Uterus (tissue), 4 donors: ENCODE measurements at places on chromosomes 7 and 10. TPM values are rescaled to one million over a fixed set of nuclear protein-coding genes. Genes with fewer than 3 reads are reported as not detected.
A peak's percentile ranks its signal among the peaks of the same experiment; 100 is the strongest.

- no peak for DNase-seq
These were observed 126.1 kb upstream of the PPP2R2D start for GRCh38 chr10:131774681-131775085.

CHST15 gene
- total RNA-seq = 21.2 TPM

GRCh38 chr7:151925446-151926335, 30.6 kb upstream of the GALNTL5 start:
- DNase-seq = no peak

TMEM184A gene
- 2.8 TPM for total RNA-seq

OPALIN gene
- not detected for total RNA-seq

- DNase-seq = peak; percentile 85
These were observed 72.5 kb downstream of the SYPL1 start for GRCh38 chr7:106039486-106040060.

GRCh38 chr7:146116521-146117222, at the start of gene CNTNAP2:
Gene CNTNAP2, plus strand, starts transcription at chr7:146116801. Its CDS starts 76 bp downstream, at chr7:146116877.
- no peak for DNase-seq

DNA sequence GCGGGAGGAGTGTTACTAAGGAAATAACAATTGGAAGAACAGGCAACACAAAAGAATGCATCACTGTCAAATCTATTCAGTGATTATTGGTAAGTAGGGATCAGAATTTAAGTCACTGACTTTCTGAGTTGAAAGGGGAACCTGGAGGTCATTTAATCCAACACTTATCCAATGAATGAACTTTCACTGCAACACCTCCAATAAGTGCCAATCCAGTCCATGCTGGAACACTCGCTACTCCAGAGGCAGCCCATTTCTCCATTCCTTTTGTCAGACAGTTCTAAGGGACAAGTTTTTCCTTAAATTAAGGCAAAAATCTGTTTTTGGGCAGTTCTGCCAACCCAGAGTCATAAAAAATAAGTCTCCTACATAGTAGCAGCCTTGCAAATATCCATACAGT, 29.5 kb downstream of the FRA10AC1 start:
- DNase-seq = no peak

FRMPD2 gene
- 0.26 TPM for total RNA-seq

- no peak for DNase-seq
These were observed 396.1 kb downstream of the SFMBT2 start for GRCh38 chr10:7014721-7015120.

DNA sequence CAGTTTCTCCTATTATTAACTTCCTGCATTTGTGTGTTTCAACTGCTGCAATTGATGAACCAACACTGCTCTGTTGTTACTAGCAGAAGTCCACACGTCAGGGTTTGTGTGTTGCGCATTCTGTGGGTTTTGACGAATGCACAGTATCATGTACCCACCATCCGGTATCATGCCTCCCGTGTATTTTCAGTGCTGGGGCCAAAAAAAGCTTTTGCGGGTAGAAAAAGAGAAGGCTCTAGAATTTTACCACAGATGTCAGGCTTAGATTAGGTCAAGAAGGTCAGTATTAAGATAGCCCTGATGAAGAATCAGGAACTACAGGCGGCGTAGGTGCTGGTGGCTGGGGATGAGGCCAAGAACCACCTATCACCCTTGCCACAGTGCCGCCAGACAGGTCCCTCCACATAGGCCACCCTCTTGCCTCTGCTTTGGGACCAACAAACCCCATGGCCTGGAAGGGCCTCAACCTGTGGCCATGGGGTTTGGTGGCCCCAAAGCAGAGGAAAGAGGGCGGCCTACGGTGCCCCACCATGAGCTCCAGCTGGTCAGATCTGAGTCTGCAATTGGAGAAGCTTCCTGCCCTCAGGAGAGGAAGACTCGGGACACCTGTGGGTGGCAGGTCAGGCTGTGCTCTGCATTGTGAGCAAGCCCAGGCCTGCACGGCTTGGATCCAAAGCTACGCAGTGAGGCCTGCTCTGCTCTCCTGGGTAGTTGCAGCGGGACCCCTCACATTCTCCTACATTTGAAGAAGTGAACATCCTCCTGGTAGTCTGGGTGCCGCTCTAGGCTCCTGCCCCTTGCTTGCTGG, 71.9 kb downstream of the MKI67 start:
- no peak for DNase-seq

LEP gene
- not detected for total RNA-seq
